Kidney epithelial cell (primary cell): ENCODE measurements at places on chromosomes 13 and 19. TPM values are rescaled to one million over a fixed set of nuclear protein-coding genes. Genes with fewer than 3 reads are reported as not detected.

The CRX gene
- total RNA-seq = not detected in 2 replicates

The NHLRC3 gene
- 15.7 and 17.8 TPM in 2 replicates for total RNA-seq

The CCDC169 gene
- total RNA-seq = 3.8 and 7.3 TPM in 2 replicates

The AKAP8L gene
- total RNA-seq = 74.7 and 79.8 TPM in 2 replicates

The PSMD8 gene
- total RNA-seq = 316 and 367 TPM in 2 replicates

The TMEM86B gene
- 2.3 and 7.5 TPM in 2 replicates for total RNA-seq

The CD79A gene
- 0.27 TPM in 1 of 2 replicates, not detected in the other for total RNA-seq

DNA sequence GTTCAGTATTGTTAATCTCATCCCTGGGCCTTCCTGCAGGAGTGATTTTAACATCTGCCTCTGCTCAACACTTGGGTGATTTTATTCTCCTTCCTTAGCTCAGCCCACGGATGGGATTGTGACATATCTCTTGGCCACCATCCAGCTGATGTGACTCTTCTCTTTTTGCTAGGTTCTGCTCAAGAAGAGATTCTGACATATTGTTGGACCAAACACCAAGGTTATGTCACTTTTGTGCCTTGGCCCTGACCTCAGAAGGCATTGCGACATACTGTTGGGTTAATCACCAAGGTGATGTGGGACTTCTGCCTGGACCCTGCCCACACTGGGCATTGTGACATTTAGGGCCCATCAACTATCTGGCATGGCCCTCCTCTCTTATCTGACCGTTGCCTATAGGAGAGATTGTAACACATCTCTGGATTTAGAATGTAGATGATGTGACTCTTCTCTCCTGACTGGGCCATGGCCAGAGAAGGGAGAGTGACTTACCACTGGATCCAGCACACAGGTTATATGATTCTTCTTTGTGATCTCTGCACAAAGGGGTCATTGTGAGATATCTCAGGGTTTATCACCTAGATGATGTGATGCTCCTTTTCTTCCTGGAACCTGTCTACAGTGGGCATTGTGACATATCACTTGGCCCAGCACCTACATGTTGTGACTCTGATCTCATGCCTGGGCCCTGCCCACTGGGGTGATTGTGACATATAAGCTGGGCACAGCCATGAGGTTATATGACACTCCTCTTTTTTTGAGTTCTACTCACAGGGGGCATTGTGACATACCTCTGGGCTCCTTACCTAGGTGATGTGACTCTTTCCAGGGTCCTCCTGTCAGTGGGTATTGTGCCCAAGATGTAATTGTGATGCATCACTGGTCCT lies 88.8 kb downstream of the ZNF429 start:
- no peak for DNase-seq

DNA sequence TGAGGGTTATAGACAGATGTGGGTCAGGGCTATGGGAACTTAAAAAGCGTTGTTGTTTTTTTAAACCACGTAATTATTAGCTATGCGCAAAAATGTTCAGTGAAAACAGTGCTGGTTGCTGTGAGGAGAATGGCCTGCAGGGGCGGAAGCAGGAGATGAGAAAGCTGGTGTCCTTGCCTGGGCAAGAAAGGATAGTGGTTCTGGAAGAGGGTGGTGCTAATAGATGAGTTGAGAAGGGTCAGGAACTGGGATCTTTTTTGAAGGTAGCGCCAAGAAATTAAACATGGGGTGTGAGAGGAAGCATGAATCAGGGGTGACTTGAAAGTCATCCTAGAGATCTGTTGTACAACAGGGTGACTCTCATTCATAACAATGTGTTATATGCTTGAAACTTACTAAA lies 4.8 kb upstream of the SMG9 start:
- no peak for DNase-seq

GRCh38 chr13:48443442-48444208 lies 30.7 kb upstream of the LPAR6 start:
- DNase-seq = no peak

DNA sequence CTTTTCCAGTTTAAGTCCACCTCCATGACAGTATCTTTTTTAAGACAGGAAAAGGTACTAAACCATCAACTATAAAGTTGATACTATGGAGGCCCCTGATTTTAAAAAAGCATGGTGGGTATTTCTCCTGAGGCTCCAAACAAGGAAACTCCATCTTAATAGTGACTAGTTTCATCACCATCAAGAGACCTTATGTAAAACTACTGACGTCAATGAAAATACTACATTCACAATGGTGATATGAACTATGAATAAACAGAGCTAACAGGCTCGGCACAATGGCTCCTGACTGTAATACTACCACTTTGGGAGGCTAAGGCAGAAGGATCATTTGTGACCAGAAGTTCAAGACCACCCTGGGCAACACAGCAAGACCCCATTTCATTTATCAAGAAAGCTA lies 162.7 kb downstream of the KLF12 start:
- DNase-seq = no peak

- DNase-seq = no peak
These were observed 33.3 kb downstream of the BLOC1S3 start for GRCh38 chr19:45211751-45212381.

GRCh38 chr13:104387510-104387909 lies 1321.3 kb upstream of the SLC10A2 start:
- no peak for DNase-seq

DNA sequence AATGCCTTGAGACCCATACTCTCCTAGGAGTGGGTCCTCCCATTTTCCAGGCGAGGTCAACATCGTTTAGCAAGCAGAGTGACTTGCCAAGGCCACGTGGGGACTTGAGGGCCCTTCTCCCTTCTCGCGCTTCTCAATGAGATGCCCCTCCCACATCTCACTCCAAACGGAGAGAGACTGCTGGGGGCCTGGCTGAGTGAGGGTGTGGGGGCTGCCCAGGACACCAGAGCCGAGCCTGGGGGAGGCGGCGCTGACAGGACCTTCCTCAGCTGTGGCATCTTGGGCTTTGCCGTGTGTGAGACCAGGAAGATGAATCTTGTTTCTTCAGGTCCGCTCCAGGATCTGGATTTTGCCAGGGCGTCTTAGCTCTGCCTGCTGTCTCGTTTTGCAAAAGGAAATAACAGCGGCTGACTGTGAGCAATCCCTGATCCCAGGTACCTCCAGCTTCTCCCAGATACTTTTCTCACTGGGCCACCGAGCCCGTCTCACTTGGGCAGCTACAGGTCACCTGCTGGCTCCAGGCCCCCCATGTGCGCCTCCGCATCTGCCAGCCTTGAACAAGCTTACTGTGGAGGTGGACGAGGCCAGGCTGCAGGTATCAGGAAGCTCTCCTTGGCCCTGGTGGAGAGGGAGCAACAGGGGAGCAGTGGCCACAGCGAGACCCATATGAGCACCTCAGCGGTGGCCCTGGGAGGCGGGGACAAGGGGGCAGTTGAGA lies 6.0 kb downstream of the COX6B2 start:
- DNase-seq = no peak

GRCh38 chr13:28750187-28751045 lies 31.6 kb upstream of the SLC46A3 start:
- no peak for DNase-seq

DNA sequence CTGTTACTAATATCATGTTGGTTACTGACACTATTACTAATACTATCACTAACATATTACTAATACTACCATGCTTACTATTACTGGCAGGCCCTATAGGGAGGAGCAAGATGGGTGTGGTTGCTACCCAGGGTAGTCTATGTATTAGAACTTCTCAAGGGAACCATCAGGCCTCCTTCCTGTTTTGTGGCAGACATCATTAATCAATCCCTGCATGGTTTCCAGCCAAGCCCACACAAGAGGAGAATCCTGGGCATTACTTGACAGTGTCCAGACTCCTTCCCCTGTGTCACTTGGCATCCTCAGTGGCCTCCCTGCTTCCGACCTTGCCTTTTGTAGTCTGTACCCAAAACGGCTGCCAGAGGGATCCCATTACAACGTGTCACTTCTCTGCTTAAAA lies 8.9 kb downstream of the HAS1 start:
- no peak for DNase-seq

DNA sequence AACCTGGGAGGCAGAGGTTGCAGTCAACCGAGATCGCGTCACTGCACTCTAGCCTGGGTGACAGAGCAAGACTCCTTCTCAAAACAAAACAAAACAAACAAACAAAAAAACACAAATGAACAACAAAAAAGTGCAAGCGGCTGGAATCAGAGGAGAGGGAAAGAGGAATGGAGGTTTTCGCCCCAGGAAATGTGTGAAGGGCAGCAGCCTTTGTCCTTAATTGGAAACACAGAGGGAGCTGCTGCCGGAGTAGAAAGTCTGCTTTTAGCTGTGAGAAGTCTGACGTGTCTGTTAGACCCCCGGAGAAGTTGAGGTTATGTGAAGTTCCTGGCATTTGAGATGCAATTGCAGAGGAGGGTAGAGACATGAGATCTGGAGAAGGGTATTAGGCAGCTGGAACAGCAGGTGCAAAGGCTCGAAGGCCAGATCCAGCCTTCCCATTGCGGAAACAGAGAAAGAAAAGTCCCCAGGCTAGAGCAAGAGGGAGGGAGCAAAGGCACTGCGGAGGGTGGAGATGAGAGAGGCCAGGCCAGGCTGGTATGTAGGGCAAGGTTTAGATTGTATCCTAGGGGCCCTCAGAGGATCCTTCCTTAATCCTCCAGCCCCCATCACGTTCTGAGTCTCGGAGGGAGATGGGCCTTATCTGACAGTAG lies 473 bp downstream of the TMIGD2 start:
- DNase-seq = no peak

GRCh38 chr13:66781241-66781640 lies 448.9 kb downstream of the PCDH9 start:
- DNase-seq = no peak

GRCh38 chr19:38596057-38596981 lies 21.4 kb downstream of the MAP4K1 start:
- no peak for DNase-seq

DNA sequence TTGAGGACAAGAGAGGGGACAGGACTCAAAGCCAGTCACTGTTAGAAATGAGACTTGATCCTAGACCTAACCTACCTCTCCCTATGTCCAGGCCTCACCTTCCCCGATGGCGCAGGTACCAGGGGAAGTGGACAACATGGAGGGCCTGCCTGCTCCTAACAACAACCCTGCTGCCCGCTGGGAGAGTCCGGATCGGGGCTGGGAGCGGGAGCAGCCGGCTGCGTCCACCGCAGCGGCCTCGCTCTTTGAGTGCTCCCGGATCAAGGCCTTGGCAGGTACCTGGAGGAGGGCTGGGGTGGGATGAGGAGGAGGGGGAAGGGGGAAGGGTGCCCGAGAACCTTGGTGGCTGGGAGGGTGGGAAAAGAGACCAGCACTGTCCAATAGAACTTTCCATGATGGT lies 5.7 kb downstream of the SPTBN4 start:
- no peak for DNase-seq

DNA sequence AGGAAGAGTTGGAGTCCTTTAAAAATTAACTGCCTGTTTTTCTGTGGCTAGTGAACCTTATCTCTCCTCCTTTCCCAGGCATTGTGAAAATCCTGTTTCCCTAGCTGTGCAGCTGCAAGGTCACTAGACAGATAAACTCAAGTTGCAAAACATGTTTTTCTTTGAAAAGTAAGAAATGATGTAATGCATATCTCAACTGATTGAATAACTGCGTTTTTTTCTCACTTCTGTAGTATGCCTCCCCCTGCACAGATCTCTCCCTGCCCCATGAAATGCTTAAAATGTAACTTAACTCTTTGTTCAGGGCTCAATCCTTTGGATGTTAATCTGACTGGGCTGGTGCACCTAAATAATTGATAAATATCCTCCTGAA lies 27.7 kb upstream of the CYSLTR2 start:
- DNase-seq = peak; percentile 73

DNA sequence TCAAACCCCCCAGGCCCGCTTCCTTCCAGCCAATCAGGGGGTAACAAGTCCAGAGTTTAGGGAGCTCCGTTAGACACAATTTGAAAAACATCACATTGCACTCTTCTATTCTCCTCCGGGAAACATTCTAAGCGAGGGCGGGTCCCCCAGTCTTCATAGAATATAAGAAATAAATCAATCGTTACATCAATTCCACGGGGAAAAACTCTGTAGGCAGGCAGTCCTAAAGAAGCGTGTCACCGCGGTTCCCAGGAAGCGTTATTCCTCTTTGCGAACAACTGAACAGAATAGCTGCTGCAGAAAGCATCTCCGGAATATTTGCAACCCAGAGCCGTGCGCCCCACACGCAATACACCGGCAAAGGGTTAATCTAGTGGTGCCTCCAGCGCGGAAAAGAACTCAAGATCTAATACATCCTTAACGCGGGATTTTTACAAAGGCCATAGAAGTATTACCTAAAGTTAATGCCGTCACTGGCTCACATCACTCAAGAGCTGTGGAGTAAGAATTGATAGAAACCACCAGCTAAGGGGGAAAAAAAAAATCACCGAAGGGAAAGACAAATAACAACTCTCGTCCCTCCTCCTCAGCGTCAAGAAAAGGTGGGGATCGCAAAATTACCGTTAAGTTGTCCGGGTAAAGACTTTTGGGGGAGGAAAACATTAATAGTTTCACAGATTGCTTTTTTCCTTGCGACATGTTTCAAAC lies 65.1 kb downstream of the KCNRG start:
- DNase-seq = no peak

DNA sequence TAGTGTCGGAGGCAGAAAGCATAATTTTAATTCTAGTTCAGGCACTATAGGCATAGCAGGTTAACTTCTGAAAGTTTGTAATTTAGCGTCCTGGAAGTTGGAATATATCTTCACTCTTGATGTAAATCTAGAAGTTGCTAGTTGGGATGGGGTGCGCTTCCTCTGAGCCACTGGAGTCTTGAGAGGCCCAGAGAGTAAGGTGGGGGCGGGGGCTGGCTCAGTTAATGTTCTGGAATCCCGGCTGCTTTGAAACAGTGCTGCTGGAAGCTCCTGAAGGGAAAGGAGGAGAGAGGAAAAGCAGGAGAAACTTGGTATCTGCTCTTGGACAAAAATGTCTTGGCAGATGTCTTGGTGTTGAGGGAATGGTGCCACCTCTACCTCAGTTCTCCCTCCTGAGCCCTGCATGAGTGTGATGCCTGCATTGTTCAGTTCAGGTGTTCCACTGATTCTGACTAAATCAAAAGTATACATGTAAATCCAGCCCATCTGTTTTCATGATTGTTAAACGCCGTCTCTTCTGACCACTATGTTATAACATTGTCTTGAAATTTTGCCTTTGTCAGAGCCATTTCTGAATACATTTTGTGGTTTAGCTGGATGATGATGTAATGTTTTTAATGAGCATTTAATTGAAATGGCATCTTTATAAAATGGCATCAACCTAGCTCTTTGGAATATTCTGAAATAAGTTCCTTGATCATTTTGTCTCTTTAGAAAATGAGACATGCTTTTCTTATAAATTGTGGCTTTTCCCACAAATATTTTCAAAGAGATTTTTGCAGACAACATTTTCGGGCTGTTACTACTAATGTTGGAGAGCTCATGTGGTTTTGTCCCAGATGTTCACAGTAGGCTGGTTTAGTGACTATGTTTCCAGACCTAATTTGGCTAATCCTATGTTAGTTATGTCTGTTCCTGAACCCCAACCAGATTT lies 202.7 kb downstream of the SHISA2 start:
- DNase-seq = no peak
